ENCODE measurements at places on chromosomes 16 and 17.

- no peak for DNase-seq
Measured at GRCh38 chr16:4933433-4933832, 3.5 kb downstream of the PPL start.

GRCh38 chr16:68936736-68937631 is 93.7 kb downstream of the TANGO6 start:
- no peak for DNase-seq

DNA sequence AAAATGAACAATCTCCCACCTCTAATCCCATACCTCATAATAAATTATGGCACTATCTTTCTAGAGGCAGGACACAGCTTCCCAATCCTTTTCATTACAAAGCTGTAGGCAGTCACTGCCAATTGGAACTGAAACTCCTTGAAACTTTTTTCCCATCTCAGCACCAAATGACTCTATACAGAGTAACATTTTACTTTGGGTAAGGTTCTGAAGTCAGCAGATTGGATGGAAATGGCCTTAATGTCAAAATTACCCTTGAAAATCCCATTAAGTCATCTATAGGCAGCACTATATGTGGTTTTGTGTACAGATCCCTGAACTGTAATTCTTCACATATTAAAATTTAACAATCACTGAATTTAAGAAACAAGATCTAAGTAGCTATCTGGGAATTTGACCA is 30.3 kb upstream of the CORO6 start:
- no peak for DNase-seq

GRCh38 chr17:48462946-48463345 is 32.9 kb upstream of the SKAP1 start:
- DNase-seq = no peak

GRCh38 chr17:57535249-57535966 is 209.7 kb downstream of the CCDC182 start:
- peak; percentile 40 for DNase-seq
